ENCODE measurements at places on chromosomes 4 and X. TPM values are rescaled to one million over a fixed set of nuclear protein-coding genes. Genes with fewer than 3 reads are reported as not detected.

Gene ZNF81
- total RNA-seq = 7.1 TPM

Gene PIGA
- 22.0 TPM for total RNA-seq

Gene CRLF2
- total RNA-seq = 1.1 TPM

Gene ZAR1
- not detected for total RNA-seq

Gene TCEAL6
- total RNA-seq = not detected

- no peak for DNase-seq
Measured at GRCh38 chr4:57187246-57187645, 77.1 kb upstream of the IGFBP7 start.

DNA sequence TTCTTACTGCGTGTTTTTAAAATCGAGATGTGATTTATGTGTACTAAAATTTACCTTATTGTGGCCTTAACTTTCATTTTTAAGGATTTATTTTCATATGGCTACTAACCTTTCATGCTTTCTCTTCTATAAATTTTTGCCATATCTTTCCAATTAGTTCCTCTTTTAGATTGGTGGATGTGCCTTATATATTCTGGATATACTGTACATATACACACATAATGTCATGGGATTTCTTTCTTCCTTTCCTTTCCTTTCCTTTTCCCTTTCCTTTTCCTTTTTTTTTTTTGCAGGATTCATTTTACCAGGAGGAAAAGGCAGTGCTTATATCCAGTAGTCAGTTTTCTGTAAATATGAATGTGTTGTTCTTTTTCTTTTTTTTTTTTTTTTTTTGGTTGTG, 37.2 kb downstream of the FHIP1A start:
- no peak for DNase-seq

DNA sequence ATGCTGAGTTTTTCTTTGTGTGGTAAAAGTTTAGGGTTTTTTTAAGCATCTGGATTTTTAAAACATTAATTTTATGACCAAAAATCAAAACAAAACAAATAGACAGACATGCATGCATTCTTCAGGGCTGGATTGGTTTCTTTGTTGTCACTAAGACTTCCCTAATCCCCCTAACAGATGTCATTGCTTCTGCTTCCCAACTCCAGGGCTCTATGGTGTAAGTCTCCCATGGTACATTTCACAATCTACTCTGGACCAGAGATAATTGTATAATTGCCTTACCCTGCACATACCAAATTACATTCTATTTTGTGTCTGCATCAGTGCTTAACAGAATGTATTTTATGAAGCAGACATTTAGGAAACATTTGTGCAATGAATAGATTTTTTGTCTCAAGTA, 529.1 kb upstream of the SMIM31 start:
- no peak for DNase-seq

GRCh38 chr4:17812125-17812524, 1.3 kb downstream of the NCAPG start:
- no peak for DNase-seq

GRCh38 chr4:122716825-122717448, 15.6 kb upstream of the BBS12 start:
- peak; percentile 84 for DNase-seq

GRCh38 chr4:48774760-48775710, 5.0 kb downstream of the FRYL start:
- no peak for DNase-seq

GRCh38 chr4:157713342-157713741, 459.5 kb downstream of the GASK1B start:
- DNase-seq = no peak

- no peak for DNase-seq
Measured at GRCh38 chr4:187602339-187603092, 393.1 kb upstream of the ZFP42 start.

- DNase-seq = peak; percentile 32
Measured at GRCh38 chr4:171812665-171813525, at the start of gene GALNTL6. Gene GALNTL6 (plus strand): TSS chr4:171813404.

GRCh38 chr4:6905516-6906445, 3.8 kb upstream of the TBC1D14 start:
- DNase-seq = no peak

DNA sequence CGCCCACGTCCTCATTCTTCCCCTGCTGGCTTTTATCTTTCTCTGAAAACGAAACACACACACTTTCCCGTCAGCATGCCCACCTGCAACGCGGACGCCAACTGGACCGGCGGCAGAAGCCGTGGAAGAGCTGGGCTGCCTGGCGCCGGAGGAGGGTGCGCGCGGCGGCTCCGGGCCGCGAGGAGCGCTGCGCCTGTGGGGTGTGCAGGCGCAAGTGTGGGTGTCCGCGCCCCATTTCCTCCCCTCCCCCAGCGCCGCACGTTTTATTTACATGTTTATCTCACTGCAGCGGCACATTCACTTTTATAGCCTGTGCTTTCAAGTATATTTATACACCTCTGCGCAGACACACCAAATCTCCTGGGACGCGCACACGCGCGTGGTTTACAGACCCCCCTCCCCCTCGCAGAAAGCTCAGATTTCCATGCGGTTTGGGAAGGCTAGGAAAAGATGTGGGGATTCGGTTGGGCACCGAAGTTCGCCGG, 1.5 kb downstream of the PITX2 start:
- no peak for DNase-seq

GRCh38 chr4:4418676-4419390, 31.9 kb downstream of the NSG1 start:
- no peak for DNase-seq

DNA sequence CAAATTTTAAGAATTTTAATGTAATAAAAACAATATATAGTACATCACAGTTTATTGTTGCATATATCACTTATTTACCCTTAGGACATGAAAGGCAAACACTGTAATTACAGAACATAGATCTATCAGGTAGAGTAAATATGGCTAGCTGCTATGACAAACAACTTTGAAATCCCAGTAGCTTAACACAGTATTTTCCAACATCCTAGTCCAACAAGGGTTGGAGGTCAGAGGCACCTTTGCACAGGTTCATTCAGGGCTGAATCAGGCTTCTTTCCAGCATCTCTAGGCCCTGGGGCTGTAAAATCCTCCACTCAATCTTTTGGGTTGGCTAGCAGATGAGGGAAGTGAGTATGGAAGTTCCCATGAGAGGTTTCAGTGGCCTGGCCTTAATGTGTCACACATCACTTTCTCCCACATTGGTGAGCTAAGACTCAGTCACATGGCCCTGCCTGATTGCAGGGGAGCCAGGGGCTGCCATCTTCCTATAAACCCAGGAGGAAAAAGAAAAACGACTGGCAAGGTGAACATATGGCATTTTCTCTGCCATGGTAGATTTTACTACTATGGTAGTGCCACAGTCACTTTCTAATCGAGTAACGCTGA, 32.9 kb downstream of the HERC6 start:
- DNase-seq = no peak

- DNase-seq = no peak
Measured at GRCh38 chrX:54280466-54280865, 77.4 kb downstream of the WNK3 start.

DNA sequence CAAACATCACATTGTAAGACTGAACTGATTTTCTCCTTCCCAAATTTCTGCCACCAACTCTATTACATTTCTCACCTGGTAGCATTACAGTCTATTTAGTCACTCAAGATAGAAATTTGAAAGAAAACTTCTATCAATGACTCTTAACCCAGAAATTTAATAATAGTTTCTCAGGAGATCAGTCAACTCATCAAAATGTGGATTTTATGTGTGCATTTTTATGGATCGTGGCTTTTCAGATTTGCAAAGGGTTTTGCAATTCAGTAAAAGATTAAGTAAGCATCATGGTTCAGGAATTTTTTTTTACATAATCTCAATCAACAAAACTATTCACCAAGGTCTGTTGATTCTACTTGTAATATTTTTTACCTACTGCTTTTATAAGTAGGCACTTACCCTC, 111.1 kb downstream of the CFAP299 start:
- DNase-seq = no peak

DNA sequence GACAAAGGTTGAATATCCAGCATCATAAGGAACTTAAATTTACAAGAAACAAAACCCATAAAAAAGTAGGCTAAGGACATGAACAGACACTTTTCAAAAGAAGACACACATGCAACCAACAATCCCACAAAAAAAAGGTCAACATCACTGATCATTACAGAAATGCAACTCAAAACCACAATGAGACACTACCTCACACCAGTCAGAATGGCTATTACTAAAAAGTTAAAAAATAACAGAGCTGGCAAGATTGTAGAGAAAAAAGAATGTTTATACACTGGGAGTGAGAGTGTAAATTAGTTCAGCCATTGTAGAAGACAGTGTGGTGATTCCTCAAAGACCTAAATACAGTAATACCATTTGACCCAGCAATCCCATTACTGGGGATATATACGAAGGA, 474.7 kb downstream of the TRIML1 start:
- DNase-seq = no peak

DNA sequence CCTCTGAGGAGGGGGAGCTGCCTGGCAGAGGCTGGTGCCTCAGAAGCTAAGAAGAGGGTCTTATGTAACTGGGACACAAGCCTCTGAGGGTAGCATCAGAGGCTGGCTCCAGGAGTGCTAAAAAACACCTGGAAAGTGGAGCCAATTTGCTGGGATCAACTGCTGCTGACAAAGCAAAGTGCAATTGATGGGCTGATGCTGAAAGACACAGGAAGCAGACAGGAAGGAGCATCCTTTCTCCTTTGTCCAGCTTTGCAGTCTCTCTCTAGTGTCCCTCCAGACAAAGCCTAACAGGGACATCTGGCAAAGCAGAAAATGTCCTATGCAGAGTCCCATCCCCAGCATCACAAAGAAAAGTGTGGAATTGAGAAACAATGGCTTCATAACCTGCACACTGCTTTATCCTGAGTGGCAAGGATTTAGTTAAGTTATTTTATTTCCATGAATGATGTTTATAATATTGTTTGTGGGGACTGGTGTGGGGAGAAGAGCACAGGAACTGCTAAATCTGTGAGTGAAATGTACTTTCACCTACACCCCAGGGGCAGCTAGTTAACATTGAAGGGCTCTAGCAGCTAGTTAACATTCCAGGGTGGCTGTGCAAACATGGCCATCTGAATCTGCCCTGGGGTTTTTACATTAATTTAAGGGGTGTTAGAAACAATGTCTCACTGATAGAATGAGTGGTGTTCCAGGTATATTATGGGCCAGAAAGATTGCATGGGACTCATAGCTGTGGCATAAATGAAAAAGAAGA, 25.6 kb upstream of the MBTPS2 start:
- DNase-seq = no peak

DNA sequence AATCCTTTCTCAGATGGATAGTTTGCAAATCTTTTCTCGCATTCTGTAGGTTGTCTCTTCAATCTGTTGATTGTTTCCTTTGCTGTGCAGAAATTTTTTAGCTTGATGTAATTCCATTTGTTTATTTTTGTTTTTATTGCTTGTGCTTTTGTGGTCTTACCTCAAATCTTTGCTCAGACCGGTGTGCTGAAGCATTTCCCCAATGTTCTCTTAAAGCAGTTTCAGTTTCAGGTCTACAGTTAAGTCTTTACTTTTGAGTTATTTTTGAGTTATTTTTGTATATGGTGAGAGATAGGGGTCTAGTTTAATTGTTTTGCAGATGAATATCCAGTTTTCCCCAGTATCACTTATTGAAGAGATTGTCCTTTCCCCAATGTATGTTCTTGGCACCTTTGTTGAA, 18.2 kb upstream of the SLC25A14 start:
- DNase-seq = no peak

DNA sequence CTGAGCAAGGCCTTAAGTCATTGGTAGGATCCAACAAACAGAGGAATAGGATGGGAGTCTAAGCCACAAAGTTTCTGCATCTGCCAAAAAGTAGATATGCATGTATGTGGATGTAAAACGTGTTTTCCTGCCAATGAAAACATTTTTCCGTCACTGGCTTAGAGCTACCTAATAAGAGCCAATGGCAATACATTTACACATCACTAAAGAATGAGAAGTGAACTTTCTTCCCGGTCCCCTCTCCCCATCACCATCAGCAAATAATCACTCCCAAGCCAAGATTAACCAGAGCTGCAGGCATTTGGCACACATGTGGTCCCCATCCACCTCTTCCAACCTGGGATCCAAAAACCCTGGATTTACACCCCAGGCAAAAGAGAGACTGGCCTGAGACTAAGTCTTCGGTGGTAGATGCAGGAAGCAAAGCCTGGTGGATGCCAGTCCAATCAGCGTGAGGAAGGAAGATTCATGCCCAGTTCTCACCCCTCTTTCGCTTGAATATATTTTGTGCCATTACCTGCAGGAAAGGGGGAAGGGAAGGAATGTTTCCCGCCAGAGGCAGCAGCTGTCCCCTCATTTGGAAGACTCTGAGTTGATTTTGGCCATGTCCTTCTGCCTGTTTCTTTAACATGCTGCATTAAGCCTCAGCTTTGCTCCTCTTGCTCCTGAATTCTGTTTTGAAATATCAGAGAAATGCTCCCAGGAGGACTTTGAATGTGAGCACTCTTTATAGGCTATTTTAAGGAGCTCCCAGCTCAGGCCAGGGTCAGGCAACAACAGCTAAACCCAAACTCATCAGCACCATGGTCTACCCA, 131.4 kb downstream of the CHIC2 start:
- DNase-seq = no peak

- DNase-seq = no peak
Measured at GRCh38 chr4:6917461-6918271, 8.0 kb downstream of the TBC1D14 start.

DNA sequence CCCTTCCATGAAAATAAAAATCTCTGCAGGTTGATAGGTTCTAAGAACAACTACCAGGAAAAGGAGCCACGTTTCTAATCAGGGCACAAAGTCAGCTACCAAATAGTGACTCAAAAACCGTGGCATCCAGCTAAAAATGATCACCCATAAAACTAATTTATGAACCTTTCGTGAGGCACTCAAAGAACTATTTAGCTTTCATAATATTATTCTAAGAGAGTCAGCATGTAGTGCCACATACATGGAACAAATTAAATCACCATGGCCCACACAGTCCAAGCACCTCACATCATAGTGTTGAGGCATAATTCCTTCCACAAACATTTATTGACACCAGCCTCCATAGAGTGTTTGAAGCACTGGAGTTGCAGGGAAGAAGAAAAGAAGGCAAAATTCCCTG, 252.0 kb upstream of the PPARGC1A start:
- DNase-seq = no peak

- DNase-seq = no peak
Measured at GRCh38 chrX:10926404-10926803, 184.7 kb upstream of the HCCS start.

DNA sequence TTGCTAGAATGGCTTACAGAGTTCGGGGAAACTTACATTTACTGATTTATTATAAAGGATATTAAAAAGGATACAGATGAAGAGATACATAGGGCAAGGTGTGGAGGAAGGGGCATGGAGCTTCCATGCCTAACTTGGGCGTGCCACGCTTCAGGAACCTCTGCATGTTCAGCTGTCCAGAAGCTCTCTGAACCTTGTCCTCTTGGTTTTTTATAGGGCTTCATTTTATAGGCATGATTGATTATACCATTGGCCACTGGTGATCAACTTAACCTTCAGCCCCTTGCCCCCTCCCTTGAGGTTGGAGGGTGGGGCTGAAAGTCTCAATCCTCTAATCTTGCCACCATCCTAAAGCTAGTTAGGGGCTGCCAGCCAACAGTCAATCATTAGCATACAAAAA, 10.7 kb downstream of the SMAD1 start:
- no peak for DNase-seq

Data from SK-MEL-5 (cell line).